ENCODE measurements at places on chromosomes 7 and 10.

DNA sequence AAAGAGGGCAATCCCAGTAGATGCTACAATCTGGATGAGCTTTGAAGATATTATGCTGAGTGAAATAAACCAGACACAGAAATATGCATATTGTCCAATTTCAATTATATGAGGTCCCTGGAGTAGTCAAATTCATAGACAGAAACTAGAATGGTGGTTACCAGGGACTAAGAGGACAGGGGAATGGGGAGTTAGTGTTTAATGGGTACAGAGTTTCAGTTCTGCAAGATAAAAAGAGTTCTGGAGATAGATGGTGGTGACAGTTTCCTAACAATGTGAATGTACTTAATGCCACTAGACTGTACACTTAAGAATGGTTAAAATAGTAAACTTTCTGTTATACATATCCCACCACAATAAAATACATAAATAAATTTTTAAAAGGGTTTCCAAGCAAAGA, 236.6 kb downstream of the ELMO1 start:
- no peak for DNase-seq

DNA sequence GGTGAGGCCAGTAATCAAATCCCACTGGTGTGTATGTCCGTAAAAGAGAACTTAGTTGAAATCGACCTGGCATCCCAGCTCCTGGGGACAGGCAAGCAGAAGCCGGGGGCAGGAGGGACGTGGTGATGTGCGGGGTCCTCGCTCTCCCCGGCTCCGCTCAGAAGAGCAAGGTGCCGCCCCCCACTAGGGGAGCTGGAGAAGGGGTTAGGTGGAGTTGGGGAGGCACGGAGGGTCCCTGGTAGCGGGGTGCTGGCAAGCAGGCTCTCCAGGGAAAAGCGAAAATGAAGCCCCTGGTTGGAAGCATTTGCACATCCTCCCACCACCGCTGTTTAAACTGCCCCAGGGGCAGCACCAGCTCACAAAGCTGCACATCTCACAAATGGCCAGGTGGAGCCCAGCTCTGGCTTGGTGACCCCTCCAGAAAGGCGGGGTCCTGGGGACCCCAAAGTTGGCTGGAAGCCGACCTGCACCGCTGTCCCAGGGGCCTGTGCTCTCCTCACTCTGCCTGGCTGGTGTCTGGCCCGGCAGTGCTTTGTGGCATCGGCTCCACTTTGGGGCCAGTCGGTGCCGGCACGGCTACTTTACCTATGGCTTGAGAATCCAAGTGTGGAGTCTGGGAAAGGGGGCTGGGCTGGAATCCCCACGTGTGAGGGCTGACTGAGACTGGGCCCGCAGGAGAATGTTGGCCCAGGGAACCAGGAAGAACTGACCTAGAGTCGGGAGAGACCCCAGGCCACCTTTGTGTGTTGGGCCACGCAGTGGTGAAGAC, 2.9 kb upstream of the CFAP46 start:
- DNase-seq = no peak

GRCh38 chr10:18217577-18217976, 77.4 kb downstream of the CACNB2 start:
- no peak for DNase-seq

DNA sequence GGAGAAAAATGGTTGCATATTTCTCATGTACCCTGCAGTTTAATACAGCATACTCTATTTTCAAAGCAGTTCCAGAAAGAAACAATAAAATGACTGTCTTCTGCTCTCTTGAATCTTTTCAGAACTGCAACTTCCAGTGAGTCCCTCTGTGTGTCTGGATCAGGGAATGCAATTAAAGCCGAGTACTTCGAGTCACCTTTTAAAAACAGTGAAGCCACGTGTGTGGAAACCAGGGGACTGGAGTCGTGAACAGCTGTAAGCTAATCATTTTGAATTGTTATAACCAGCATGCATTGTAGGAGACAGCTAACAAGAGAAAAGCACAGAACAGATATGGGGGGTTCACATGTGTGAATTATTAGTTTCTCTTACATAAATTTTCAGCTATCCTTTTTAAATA, 109.1 kb downstream of the CPED1 start:
- no peak for DNase-seq

- DNase-seq = no peak
Observed at GRCh38 chr10:31912898-31913850, 15.5 kb downstream of the ARHGAP12 start.

DNA sequence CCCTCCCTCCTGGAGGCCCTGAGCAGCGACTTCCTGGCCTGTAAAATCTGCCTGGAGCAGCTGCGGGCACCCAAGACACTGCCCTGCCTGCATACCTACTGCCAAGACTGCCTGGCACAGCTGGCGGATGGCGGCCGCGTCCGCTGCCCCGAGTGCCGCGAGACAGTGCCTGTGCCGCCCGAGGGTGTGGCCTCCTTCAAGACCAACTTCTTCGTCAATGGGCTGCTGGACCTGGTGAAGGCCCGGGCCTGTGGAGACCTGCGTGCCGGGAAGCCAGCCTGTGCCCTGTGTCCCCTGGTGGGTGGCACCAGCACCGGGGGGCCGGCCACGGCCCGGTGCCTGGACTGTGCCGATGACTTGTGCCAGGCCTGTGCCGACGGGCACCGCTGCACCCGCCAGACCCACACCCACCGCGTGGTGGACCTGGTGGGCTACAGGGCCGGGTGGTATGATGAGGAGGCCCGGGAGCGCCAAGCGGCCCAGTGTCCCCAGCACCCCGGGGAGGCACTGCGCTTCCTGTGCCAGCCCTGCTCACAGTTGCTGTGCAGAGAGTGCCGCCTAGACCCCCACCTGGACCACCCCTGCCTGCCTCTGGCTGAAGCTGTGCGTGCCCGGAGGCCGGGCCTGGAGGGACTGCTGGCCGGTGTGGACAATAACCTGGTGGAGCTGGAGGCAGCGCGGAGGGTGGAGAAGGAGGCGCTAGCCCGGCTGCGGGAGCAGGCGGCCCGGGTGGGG, 2.2 kb downstream of the TRIM56 start:
- no peak for DNase-seq

- DNase-seq = no peak
Observed at GRCh38 chr10:4241724-4242345, 456.8 kb upstream of the KLF6 start.

DNA sequence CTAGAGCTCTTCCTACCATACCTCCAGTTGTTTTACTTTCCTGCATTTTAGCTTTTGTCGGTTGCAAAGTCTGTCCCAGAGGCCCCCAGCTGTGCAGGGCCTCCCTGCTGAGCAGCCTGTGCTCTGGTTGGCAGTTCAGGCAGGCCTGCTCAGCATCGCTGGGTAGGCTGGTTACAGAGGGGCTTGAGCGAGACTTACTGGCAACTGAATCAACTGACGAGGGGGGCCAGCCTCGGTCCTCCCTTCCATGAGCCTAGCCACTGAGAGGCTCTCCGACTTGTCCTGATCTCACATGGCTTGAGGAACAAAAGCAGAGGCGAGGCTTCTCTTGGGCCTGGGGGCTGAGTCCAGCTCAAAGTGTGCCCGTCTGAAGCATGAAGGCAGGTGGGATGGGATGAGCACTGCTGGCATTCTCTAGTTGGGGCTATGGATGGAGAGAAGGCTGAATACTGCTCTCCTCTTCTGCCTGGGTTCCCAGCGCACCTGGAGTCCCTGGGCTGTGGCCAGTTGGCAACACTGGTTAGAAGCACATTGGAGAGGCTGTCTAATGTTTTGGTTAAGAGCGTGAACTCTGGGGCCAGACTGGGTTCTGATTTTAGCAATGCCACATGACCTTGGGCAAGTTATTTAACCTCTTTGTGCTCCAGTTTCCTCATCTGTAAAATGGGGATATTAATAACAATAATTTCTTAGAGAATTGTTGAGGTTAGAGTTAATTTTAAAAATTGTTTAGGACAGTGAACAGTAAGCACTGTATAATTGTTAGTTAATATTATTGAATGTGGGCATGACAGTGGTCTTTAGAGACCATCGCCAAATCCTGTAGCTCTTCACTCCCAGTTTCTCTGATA, 6.9 kb upstream of the SFRP5 start:
- no peak for DNase-seq

GRCh38 chr7:66088861-66089838, 13.5 kb downstream of the ASL start:
- DNase-seq = no peak

- no peak for DNase-seq
Observed at GRCh38 chr7:44196450-44196872, 4.3 kb upstream of the YKT6 start.

DNA sequence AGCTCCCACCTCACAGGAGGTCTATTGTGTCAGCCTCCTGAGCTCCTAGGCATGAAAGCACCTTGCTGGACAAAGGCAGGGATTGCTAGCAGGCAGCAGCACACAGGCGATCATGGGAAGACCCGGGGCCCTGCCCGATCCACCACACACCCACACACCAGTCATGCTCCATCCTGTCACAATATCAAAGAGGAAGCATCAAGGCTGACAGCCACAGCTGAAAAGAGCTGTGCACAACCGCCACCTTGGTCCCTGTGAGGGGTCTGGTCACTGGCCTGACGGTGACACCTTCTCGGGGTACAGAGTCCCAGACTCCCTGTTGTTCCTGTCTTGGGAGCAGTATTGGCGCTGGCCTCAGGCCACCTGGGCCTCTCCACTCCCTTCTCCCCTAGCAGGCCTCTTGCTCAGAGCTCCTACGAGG, 89.7 kb upstream of the RET start:
- DNase-seq = no peak

DNA sequence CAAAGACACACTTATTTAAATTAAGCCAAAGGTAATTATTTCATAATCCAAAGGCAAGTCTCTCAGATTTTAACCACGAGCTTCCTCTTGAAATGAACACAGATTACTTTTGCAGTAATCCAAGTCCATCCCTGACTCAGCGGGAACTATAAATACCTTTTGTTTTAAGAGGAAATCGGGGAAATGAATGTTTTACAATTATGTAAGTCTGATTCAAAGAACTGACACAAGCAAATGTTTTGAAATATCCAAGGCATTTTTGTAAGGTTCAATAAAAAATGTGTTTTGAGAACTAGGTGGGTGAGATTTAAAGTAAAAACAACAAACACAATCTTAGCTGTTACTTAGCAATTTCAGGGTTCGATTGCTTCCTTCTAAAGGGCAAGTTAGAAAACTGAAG, 179.8 kb upstream of the ASAH2 start:
- DNase-seq = no peak

DNA sequence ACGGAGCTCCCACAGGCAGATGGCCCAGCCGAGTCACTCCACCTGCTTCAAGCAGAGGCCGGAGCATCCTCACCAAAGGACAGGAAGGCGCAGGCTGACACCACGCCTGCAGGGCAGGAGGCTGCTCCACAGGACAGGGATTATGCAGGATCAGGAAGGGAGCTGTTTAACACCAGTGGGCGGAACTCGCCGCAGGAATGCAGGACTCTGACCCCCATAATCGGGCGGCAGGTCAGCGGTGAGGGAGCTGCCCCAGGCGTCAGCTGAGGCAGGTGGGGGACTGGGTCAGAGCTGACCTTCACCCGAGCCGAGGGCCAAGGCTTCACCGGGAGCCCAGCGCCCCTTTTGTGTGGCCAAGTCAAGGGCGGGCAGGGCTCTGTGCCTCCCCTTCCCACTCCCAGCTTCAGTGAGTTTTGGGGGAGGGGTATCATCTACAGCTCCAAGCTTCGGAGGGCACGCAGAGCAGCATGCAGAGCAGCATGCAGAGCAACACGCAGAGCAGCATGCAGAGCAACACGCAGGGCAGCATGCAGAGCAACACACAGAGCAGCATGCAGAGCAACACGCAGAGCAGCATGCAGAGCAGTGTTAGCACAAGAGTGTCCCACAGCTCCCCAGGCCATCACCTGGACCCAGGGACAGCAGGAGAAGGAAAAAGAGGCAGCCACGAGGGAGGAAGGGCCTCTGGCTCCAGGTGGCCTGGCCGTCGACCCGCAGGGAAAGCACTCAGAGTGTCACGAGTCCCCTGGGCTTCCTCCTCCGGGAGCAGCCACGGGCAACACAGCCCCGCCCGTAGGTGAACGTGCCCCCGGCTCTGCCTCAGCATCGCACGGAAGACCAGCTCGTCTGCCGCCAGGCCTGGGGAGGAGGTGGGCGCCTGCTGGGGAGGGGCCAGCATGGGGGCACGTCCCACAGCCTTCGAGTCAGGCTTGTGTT, 151.7 kb upstream of the PPP2R2D start:
- DNase-seq = no peak

- DNase-seq = no peak
Observed at GRCh38 chr7:78967046-78967445, 486.4 kb downstream of the MAGI2 start.

GRCh38 chr7:42611961-42612360, 299.9 kb downstream of the C7orf25 start:
- DNase-seq = no peak

DNA sequence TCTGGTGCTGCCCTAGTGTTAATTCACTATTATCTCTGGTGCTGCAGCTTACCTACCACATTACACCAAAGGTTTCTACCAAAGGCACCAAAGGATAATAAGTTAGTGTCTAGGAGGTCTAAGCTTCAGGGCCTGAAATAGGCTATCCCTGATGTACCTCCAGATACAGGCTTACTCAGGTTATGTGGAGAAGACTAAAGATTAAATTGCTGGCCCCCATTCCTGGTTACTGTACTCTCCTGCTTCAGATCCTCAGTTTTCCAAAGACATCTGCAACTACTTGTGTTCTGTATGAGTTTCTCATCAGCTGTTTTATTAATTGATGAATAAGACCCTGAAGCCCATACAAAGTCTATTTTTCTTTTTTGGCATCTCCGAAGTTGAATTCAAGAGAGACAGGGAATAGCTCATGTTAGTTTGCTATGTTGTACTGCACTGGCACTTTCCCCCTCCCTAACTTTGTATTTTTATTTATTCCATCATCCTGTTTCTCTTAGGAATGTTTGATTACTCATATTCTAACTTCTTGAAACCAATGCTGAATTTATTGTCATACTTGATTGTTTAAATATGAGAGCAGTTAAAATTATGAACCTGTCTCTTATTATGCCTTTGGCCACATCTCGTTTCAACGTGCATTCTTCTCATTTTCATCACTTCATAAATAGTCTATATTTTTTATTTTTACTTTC, 85.9 kb downstream of the PON1 start:
- DNase-seq = no peak

DNA sequence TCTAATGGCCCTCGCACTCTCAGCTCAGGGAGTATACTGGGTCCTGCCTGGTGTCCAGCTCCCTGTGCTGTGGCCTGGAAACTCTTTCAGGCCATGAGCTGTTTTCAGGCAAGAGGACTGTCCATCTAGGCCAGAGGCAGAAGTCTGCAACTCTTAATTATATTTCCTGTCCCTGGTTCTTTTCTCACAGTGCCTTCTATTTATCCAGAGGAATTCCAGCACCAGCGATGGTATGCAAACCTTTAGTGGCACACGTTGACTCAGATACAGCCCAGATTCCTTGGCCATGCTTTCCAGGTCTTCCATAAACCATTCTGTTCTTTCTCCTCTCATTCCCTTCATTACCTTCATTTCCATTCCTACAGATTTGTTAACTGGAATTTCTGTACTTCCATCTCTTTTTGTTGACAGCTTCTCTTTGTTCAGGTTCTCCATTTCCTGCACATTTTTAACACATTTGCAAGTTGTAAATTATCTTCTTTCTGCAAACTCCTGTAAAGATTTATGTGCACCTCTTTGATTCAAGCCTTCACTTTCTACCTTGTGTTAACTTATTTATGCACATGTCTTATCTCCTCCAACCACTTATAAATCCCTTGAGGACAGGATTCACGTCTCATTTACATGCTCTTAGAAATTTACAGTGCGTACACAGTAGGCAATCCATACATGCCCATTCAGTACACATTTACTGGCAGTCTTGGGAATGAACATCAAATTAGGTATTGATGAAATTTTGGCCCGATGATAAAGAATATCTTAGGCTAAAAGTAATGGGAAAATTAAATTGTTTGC, 172.1 kb downstream of the CELF2 start:
- no peak for DNase-seq

- DNase-seq = no peak
Observed at GRCh38 chr10:99424656-99425055, 5.8 kb downstream of the GOT1 start.

Data from stimulated activated CD8-positive, alpha-beta memory T cell treated with anti-CD3 and anti-CD28 coated beads, Interleukin-7, amount 100 ng/mL, for 1 hour (primary cell).